ENCODE measurements at places on chromosomes 7 and 10.

DNA sequence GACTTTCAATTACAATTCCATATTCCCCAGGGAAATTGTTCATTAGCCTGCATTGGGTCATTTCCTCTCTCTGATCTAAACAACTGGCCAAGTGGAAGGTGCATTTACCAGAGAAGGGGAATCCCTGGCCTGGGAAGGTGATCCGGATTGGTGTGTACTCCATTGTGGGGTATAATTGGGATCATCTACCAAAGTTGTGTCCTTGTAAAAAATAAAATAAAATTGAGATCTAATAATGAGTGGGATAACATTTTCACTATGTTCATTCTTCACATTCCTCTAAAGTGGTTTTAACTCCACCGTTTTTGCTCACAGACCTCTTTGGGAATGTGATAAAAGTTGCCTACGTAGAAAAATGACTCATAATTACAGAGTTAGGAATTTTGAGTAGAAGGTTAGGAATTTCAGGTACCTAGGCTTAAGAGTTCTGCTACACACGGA is 22.8 kb downstream of the ARL5B start:
- DNase-seq, result no peak

GRCh38 chr10:52897162-52897561 is 124.6 kb upstream of the MBL2 start:
- DNase-seq, result no peak

GRCh38 chr10:5835446-5836095 is 22.3 kb upstream of the GDI2 start:
- no peak for DNase-seq

- DNase-seq, result no peak
These were observed 62.2 kb downstream of the MPLKIP start for GRCh38 chr7:40072268-40072667.

DNA sequence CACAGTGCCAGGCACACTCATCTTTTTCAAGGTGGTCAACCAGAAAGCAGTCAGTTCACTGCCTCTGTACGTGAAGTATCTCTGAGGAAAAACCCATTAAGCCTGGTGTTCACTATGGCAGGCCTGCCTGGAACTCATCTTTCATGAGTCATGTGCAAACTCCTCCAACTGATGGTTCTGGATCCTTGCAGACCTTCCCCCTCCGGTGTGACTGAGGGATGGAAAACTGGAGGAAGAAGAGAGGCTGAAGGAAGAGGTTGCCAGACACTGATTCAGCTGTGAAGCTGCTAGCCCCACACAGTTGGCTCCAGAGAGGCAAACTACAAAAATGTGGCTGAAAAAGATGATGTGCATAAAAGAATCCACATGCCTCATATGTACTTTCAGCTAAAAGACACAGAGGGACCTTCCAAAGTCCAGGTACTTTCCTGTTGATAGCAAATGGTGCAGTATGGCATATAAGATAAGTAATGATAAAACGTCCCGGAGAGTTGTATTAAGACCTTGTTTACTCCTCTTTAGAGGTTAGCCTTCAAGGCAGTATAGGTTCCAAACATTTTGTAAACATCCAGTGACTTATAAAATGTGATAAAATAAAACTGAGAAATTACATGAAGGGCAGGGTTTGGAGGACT is 2.7 kb downstream of the CYP3A5 start:
- DNase-seq, result no peak

GRCh38 chr7:8261711-8262695 is at the start of gene ICA1:
TSS of gene ICA1 (minus strand) at chr7:8262167. CDS start at chr7:8235926, 26,241 bp downstream.
- DNase-seq, result peak; percentile 86

DNA sequence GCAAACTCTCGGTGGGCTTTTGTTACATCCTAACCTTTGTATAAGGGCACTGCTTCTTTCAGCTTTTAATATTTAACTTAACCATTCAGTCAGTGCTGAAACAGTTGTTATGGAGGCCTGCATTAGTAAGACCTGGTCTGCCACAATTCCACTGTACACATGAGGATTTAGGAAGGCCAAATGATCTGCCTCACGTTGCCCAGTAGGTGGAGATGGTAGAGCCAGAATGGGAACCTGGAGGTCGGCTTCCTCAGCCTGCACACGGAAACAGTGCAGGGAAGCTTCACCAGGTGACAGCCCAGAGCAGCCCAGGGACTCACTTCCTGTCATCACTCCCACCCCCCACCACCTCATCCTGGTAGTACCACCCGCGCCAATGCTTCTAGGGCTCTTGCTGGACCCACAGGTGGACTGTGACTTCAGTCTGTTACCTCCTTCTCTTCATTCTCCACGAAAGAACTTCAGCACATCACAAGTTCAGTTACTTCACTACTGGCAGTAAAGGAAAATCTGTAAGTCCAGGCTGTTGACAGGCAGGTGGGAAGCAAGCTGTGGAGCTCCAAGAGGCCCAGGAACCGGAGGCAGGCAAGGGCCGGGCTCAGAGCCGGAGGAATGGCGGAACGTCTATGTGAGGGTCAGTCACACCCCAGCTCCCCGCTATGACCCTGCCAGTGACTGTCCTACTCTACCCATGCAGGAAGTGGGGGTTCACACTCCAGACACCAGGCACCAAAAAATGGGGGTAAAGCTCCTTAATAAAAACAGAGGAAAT is 480.3 kb upstream of the C7orf33 start:
- peak; percentile 35 for DNase-seq

DNA sequence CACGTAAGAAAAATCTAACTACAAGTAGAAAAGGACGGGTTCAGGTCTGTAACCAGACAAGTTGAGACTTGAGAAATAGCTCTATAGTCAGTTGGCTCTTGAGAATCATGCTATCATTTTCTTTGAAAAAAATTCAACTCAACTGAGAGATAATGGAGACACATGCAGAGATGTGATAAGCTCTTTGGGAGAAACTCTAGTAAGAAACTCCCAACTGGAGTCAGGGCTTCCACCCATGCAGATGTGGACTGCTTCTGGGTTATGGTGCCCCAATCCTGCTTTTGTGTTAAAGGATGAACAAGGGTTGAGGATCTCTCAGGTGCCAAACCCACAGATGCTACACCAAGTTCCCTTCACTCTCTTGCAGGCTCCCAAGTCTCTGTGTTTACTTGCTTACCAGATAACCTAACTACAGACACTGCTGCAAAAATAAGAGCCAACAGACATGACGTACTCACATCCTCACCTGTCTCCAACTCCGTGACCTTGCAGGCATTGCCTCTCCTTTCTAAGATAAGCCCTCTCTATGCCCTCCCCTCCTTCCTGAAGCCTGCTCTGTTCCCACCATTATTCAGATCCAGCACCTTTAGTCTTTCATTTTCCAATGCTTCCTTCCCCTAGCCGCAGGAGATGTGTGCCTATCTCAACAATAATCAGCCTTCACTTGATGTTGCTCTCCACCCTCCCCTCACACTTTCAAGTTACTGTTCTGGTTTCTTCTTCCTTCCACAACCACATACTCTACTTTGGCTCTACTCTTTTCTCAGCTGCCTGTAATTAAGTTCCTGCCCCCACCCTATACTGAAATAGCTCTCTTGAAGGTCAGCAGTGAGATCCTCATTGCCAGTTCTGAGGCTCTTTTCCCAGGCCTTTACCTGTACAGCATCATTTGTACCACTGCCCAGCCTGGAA is 130.0 kb downstream of the ICA1 start:
- DNase-seq, result no peak

GRCh38 chr7:44144968-44145478 is 3.9 kb upstream of the MYL7 start:
- no peak for DNase-seq

DNA sequence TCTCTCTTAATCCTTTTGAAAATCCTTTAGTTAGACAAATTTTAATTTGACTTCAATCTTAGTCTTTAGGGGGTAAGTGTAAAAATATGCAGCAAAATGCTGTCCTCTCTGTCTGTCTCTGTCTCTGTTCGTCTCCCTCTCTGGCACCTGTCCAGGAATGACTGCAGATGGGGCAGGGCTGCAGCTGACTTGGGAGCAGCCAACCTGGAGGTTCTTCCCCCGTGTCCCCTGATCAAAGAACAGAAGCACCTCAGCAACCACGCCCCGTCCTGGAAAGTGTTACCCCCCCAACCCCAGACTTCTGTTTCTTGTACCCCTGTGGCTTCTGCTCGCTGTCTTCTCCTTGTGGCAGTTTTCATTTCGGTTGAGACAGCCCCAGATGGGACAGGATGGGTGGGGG is 141.6 kb upstream of the NPS start:
- DNase-seq, result no peak

DNA sequence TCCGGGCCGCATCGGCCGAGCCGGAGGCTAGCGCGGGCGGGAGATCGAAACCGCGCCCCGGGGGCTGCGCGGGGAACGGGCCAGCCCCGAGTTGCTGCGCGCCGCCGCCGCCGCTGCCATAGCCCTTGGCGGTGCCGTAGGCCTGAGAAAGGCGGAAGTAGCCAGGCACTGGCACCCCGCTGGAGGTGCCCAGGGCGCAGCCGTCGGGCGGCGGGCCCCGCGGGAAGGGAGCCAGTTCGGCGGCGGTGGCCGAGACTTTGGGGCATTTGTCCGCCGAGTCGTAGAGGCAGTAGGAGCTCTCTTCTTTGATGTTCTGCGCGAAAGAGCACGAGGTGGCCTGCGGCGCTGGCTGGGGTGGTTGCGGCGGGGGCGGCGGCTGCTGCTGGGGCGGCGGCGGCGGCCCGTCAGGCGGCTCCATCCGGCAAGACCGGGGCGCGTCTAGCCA is 587 bp downstream of the HOXA10 start:
- DNase-seq, result no peak

DNA sequence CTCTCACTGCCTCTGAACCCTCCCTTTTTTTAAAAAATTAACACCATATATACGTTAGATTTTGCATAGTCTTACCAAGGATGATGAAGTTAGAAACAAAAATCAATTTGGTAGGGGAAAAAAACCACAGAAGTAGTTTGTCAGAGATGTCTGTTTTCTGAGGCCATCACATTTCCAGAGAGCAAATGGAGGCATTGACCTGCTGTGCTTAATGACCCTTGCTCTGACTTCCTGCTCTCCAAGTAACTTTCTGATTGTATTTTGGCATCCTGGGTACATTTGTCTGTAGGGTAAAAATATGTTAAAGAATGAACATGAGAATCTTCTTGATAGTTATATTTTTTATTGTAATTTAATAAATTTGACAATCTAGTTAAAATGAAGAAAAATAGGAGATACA is 140.2 kb downstream of the LCOR start:
- no peak for DNase-seq

- no peak for DNase-seq
These were observed 7.0 kb downstream of the ATP6V0E2 start for GRCh38 chr7:149880638-149881311.

DNA sequence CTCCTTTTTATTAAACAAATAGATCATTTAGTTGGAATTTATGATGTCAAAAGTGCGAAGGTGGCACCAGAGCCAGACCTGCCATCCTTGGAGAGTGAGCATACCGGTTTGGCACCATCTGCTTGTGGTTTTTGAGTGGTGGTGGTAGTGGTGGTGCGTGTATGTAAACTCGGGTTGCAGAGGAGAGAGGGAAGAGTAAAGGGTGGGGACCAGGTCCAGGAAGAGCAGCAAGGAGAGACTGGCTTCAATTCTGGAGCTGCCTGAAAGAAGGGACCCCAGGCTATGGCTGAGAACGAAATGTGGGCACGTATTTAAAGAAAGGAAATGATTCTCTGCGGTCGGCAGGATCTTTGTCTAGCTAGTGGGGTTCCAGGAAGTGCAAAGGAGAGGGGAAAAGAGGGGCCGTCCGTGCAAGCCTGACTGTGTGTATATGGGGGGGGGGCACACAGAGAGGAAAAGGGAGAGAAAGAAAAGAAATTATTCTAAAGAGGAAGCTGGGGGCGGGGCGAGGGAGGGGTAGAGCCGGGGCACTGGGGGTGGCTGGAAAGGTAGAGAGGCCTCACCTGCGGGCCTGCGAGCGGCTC is 448 bp upstream of the GOLGA7B start:
- no peak for DNase-seq

All from NCI-H1092 (cell line).